ENCODE measurements at places on chromosomes 12 and 14.

DNA sequence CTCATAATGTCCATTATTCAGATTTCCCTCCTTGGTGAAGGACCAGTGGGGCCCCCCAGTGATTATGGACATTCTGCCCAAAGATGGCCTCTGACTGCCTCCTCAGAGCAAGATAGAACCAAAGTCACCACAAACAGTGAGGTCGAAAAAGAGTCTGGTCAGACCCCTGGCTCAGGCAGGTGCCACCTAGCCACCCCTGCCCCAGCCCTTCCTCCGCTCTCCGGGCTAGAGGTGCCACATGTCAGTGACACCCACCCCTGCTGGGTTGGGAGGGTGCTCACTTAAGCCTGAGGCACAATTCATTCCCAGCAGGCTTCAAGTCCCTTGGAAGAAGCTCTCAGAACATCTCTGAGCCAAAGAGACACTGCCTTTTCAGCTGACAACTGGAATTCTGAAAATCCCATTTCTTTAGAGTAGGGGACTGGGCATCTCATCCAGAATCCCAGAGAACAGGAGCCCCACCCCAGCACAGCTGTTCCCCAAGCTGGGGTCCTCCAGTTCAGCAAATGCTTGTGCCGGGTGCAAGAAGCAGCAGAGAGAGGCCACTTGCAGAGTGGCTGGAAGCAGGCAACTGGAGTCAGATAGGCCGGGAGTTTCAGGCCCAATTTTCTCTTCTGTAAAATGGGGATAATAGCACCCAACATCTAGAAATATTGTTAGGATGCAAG, 50.3 kb downstream of the ISCA2 start:
- DNase-seq: no peak

GRCh38 chr12:96289067-96289466, 94.9 kb downstream of the ELK3 start:
- DNase-seq: no peak

DNA sequence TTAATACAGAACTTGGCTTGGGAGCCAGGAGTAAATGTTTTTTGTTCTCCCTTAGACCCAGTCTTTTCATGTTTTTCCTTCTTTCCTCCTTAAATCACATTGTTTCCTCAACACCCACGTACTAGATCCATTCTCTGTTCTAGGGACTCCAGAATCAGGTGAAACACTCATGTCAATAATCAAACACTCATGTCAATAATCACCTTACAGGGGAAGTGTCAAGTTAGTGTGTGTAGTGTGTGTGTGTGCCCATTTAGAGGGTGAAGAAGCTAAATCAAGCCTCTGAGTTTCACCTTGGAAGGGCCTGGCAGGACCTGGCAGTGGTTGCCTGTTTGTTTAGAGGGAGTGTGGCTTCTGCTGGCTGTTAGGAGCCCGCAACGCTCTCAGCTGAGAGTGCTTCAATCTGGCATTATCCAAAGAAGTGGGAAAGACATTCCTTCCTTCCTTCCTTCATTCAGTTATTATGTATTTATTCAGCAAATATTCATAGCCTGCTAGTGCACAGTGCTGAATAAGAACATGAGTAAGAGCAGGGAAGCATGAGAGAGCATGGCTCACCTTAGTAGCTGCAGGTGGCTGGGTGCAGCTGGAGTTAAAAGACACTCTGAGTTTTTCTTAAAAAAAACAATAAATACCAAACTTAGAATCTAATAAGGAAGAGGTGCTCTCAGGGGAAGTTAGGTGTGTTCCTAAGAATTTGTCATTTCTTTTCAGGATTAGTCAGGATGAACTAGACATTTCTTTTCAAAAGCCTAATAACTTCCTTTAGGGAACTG, 17.6 kb upstream of the EID3 start:
- DNase-seq: peak; percentile 34

GRCh38 chr12:90102957-90103652, 394.5 kb upstream of the ATP2B1 start:
- peak; percentile 21 for DNase-seq

DNA sequence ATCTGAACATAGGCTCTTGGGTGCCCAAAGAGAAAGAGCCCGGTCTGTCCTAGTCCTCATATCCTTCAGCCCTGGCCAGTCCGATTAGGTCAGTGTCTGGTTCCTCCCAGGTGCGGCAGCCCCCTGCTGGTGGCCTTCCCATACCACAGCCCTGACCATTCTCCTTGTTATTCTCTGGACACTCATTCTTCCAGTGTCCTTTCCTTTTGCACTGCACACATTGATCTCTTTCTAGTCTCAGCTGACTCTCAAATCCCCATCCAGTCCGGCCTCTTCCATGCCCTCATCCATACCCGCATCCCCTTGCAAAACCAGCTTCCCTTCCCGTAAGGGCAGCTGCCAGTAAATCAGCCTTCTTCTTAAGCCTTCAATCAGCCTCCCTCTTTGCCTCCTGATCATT, 1316.3 kb downstream of the TMEM121 start:
- DNase-seq: no peak

- DNase-seq: peak; percentile 55
Measured at GRCh38 chr12:72346363-72346944, 74.3 kb downstream of the TRHDE start.

- no peak for DNase-seq
Measured at GRCh38 chr12:92756898-92757596, 54.3 kb downstream of the PLEKHG7 start.

- DNase-seq: no peak
Measured at GRCh38 chr12:32201096-32201495, 94.4 kb downstream of the BICD1 start.

- DNase-seq: peak; percentile 80
Measured at GRCh38 chr14:23559010-23559925, 3.2 kb downstream of the THTPA start.

- DNase-seq: no peak
Measured at GRCh38 chr14:67940486-67941455, 121.2 kb downstream of the RAD51B start.

DNA sequence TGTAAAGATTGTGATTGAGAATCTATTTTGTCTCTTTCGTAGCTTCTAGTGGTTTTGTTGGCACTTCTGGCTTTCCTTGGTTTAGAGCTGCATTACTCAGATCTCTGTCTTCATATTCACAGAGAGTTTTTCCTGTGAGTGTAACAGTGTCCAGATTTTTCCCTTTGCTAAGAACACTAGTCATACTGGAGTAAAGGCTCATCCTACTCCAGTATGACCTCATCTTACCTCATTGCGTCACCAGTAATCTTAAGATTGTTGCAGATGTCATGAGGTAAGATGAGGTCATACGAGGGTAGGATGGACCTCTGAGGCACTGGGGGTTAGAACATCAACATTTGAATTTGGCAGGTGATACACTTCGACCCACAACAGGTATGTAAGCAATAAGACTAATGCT, 461.2 kb downstream of the FLRT2 start:
- no peak for DNase-seq

- DNase-seq: no peak
Measured at GRCh38 chr14:100056964-100057795, 8.0 kb upstream of the EVL start.

- peak; percentile 48 for DNase-seq
Measured at GRCh38 chr14:101595887-101596721, 34.8 kb downstream of the DIO3 start.

DNA sequence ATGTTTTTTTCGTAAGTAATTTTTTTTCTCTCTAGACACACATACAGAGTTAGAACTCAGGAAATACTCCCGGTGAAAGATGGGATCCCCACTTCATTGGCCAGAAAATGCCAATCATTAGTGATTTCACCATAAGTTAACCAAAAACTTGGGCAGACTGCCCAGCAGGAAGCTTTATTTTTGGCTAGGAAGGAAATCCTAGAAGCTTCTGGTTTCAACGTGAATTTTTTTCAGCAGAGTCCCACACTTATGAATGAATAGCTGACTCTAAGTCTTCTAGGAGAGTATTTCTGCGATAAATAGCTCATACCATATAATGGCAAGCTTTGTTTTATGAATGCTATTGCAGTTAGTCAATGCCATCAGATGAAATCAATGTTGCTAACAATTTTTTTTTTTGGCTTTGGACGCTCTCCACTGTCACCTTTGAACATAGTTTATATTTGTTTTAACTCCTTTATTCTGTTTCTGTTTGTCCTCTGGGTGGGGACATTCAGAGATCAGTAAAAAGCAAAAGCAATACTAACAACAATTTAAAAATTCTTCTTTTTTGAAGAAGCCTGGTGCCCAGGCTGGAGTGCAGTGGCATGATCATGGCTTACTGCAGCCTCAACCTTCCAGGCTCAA, 9.5 kb downstream of the PPP1CC start:
- DNase-seq: no peak

DNA sequence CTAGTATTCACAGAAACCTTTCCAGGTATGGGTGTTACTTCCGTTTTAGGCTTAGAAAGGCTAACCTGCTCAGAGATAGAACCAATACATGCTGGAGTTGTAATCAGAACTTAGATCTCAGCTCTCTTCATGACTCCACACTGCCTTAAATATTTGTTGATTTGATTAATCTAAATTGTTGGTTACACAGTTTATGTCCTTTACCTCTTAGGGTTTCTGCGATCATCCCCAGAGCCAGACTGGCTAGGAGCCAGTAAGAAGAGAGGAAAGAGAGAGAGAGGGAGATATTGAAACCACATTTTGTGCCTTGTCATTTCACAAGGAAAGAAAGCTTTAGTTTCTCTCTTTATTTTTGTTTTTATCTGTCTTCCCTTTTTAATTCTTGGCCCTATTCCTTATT, 16.8 kb upstream of the MGP start:
- DNase-seq: no peak

DNA sequence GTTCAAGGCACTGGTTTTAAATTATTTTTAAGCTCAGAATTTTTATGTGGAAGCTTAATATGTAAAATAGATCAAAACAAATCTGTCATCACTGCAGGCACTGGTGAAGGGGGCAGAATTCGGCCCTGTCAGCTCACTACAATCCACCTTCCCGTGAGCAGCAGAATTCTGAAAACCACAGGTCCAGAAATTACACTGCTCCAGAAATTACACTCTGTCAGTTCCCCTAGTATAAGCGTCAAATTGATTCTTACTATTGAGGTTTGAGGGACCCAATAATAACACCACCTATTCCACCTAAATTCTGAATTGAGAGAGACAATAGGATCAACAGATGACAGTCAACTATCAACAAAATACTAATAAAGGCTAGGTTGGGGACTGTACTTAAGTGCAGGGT, 245.5 kb downstream of the PHLDA1 start:
- DNase-seq: no peak

GRCh38 chr12:120668868-120669840, 17.8 kb upstream of the MLEC start:
- no peak for DNase-seq

GRCh38 chr12:97609957-97610356, 147.4 kb downstream of the RMST start:
- DNase-seq: no peak

DNA sequence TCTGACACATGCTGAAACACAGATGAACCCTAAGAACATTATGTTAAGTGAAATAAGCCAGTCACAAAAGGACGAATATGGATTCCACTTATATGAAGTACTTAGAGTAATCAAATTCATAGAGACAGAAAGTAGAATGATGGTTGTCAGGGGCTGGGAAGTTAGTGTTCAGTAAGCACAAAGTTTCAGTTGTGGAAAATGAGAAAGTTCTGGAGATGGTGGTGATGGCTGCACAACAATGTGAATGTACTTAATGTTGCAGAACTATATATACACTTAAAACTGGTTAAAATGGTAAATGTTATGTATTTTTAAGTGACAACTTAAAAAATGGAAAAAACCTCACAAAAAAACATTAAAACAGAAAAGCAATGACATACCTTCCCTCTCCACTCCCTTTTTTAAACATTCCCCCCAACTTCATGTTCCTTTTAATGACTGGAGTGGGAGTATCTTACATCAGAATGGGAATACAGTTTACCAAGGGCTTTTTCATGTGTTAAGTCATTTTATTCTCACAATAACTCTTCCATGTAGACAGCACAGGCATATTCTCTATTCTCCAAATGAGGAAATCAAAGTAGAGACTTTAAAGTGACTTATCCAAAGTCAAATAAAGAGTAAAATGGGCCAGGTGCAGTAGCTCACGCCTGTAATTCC, 24.0 kb downstream of the BTBD7 start:
- no peak for DNase-seq

DNA sequence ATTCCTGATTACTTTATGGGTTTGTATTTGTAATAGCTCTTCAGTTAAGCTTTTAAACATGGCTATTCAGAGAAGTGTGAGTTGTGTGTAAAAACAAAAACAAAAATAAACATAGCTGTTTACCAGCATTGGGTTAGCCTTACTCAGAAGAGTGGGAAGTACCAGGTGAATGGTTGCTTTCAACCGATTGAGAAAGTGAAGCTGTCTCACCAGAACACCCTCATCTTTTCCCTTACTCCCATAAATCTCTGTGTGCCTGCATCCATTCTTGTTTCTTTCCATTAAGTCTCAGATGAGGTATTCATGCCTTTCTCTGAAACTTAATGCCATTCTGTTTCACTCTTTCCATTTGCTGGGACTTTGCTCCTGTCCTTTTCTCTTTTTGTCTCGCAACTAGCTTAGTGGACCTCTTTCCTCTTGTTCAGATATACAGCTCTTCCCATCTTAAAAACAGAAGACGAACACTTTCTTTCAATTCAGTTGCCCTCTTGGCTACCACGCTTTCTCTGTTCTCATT, 10.7 kb downstream of the BORCS5 start:
- no peak for DNase-seq

DNA sequence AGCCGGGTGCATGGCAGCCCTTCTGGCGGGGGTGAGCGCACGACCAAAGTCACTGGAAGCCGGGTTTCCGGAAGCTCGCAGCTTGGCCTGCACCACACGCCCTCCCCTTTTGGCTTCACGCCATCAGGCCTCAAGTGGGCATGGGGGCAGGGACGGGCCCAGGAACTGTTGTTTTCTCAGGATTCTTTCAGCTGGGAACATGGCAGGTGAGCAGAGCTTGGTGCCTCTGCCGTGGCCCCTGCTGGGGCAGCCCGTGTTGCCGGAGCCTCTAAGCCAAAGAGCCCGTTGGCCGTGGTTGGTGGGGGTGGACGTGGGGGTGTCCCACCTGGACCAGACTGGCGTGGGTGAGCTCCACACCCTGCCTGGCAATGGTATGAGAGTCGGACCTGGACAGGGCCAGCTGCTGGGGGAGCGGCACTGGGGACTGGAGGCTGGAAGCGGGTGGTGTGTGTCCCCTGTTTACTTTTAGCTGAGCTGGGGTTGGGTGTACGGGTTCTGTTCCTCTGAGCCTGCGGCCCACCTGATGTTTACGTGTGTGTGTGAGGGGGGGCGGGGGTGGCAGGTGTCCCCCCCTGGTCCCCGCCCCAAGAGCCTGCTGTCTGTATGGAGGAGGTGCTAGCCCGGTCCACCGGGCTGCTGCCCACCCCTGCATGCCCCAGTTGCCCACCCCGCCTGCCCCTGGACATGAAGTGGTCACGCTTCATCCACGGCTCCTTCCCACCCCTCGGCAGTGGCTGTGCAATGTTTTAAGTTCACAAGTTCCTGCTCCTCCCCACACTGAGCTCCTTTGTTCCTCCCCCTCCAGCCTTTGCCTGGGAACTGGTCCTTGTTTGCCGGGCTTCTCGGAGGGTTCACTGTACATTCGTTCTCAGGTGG, 28.7 kb upstream of the PLD4 start:
- DNase-seq: peak; percentile 1

- DNase-seq: no peak
Measured at GRCh38 chr12:57727758-57728395, 10.7 kb downstream of the AGAP2 start.

Measured in stimulated activated CD4-positive, alpha-beta T cell treated with anti-CD3 and anti-CD28 coated beads, Interleukin-15, amount 100 ng/mL, for 24 hours (primary cell).